ENCODE measurements at places on chromosomes 4 and X.

GRCh38 chrX:35406386-35406785 lies 391.8 kb upstream of the MAGEB16 start:
- no peak for DNase-seq

- no peak for DNase-seq
Observed at GRCh38 chr4:7242766-7243165, 50.4 kb downstream of the SORCS2 start.

DNA sequence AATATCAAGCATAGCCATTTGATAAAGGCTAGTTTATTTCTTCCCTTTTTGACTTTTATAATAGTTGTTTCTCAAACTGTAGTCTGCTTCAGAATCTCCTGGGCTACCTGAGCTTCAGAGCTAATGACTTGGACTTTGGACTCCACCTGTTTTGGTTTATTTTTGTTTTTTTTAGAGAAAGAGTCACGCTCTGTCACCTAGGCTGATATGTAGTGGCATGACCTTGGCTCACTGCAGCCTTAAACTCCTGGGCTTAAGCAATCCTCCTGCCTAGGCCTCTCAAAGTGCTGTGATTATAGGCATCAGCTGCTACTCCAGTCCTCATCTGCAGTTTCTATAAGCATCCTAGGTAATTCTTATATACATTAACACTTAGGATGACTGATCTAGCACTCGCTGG lies 90.5 kb downstream of the DDIT4L start:
- DNase-seq, result no peak

- DNase-seq, result no peak
Observed at GRCh38 chrX:17081968-17082367, 135.5 kb downstream of the REPS2 start.

DNA sequence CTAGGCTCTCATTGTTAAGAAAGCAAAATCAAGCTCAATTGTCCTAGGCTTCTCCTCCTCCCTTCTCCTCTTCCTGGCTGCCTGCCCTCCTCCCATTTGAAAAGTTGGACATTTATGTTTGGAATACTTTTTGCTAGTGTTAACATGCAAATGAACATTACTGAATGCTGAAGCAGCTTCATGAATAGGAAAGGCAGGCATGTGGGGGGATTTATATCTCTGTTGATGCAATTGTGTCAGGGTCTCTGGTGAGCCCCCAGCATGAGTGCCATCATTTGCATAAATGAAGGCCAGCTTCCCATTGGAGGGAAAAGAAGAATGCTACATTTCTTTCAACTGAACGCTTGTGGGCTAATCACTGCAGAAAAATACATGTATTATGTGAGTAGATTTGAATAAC lies 160.1 kb upstream of the NDST3 start:
- DNase-seq, result no peak

- DNase-seq, result no peak
Observed at GRCh38 chr4:112093636-112094202, 51.5 kb upstream of the FAM241A start.

GRCh38 chr4:27398631-27399310 lies 538.1 kb downstream of the STIM2 start:
- DNase-seq, result peak; percentile 61

DNA sequence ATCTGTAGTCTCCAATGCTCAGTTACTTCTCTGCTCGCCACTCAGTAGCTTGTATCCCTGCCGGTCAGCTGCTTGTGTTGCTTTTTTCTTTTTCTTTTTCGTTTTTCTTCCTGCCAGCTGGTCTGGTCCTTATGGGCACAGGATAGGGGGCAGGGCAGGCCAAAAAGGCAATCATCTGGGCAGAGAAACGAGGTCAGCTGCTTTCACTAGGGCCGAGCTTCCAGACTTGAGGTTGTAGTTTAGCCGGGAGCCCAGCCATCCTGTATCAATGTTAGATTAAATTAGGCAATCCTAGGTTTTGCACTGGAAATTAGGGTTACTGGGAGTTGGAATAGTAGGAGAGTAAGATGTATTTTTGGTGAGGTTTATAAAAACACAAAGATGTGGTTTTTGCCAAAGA lies 3.4 kb downstream of the ARSF start:
- DNase-seq, result no peak

GRCh38 chr4:15420642-15421041 lies 7.2 kb upstream of the C1QTNF7 start:
- no peak for DNase-seq

GRCh38 chr4:183347566-183347965 lies 25.3 kb upstream of the CLDN24 start:
- DNase-seq, result no peak

GRCh38 chr4:54840992-54841768 lies 183.4 kb downstream of the KIT start:
- DNase-seq, result no peak

DNA sequence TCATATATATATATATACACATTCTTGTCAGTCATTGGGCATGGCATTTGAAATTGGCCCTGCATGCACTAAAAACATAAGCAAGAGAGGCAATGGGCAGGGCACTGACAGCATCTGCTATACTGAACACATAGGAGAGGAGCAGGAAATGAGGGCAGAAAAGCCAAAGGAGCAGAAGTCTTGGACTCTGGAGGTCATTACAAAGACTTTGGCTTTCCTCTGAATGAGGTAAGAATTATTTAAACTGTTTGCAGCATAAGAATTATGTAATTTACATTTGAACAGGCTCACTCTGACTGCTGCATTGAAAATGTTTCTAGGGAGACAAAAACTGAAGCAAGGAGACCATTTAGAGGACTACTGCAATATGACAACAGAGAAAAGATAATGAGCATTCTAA lies 396.5 kb downstream of the PRDM5 start:
- no peak for DNase-seq

DNA sequence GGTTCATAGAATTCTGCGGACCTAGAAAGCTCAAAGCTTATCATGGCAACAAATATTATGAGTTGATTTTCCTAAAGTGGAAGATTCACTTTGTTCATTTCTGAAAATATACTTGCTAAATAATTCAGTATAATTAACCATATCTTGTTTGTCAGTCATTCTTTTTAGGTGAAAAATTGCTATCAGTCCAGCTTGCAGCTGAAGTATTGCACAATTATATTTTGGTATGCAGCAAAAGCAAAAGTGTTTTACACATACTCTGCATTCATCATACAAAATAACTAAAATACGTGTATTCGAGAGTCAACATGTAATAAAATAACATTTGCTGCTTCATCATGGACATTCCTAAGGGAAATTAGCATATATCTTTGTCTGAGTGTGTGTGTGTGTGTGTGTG lies 24.8 kb downstream of the DKK2 start:
- no peak for DNase-seq

DNA sequence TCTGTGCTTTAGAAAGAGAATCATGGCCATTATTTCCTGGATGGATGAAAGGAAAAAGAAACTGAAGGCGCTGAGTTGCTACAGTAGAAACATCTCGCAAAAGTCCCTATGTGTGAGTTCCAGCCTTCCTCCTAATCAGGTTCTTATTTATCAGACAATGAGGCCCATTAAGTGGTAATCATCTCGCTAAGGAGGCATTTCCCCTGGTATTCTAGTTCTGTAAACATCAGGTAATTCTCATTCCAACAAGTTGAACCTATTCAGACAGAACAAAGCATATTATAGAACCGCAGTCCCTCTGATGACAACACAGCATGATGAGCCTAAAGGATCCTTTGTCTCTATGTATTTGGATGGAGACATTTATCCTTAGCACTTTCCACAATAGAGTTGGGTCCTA lies 205.7 kb upstream of the MAOA start:
- no peak for DNase-seq

DNA sequence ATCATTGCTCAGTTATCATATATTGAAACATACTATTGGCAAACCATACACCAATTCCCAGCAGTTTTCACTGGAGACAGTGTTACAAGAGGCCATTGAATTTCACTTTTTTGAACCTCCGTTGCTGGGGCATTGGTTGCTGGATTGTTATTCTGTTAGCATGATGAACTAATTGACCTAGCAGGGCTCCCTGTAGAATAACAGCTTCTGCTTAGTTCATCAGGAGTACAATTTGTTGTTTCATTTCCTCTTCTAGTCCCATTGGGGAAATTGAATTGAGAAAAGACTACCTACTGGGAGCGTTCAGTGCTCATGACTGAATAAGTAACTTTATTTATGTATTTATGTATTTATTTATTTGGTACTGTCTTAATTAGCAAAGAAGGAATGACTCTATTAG lies 151.6 kb downstream of the SLIT2 start:
- no peak for DNase-seq

GRCh38 chr4:144374065-144374464 lies 233.5 kb upstream of the GYPA start:
- DNase-seq, result no peak

Data from left forelimb (tissue), 1 donor.